Non-pigmented ciliary epithelial cell (primary cell): ENCODE measurements at places on chromosomes 7 and 10.
A peak's percentile ranks its signal among the peaks of the same experiment; 100 is the strongest.

DNA sequence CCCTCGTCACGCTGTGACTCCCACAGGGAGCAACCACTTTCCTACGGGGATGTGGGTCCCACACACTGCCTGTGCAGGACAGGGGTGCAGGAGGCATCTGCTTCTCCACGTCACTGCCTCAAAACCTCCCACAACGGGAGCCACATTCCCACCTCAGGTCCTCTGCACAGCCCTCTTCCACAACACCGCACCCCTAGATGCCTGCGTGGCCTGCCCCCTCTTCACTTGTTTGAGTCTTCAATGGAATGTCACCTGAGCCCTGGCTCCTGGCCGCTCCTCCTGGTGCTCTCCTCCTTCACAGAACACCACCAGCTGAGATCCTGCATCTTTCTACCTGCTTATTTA is 73.6 kb downstream of the MAD1L1 start:
- no peak for DNase-seq

DNA sequence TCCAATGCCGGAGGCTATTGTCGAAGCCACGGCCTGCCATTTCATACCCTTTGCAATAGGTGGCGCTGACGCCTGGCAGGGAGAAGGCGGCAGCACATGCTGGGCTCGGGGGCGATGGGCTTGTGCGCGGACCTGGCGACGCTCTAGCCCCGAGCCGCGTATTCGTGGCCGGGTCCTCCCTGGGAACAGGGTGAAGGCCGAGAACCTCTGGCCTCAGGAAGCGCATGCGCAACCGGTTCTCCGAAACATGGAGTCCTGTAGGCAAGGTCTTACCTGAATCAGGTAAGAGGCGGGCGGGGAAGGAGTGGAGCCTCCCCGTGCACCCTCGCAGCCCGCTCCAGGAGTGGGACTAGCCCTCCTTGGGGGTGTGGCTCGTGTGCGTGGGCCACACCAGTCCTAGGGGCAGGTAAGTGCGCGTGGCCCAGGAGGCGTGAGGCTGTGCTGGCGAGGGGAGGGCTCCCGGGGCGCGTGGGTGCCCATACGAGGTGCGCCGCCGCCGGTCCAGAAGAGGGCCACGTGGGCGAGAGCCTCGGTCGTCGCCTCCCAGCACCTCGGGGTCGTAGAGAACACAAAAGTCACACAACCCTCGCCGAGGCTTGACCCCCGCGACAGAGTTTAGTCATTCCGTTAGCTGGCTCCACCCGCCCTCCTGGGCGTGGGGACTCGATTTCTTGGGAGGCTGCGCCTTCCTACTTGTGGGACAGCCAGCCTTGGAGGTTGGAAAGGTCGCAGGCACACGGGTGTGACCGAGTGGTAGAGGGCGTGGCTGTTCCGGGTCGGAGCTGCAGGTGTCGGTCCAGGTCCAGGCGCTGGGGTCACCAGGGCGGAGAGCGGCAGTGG is 5.6 kb upstream of the MEST start:
- DNase-seq = no peak

DNA sequence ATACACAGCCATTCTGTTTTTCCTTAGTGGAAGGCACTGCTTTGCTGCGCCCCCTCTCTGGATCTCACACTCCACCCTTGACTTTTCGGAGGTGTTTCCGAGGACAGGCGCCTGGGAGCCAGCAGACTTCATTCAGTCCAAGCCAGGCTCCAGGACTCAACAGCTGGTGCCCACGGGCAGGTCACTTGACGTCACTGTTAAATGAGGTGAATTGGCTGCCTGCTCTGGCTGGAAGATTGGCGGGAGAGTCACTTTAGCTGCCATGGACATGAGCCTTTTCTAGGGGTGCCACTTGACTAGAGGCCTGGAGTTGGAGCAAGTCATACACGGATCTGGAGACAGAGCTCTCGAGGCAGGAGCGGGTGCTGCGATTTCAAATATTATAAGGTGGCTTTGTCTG is 3.2 kb downstream of the HTRA1 start:
- DNase-seq = no peak

DNA sequence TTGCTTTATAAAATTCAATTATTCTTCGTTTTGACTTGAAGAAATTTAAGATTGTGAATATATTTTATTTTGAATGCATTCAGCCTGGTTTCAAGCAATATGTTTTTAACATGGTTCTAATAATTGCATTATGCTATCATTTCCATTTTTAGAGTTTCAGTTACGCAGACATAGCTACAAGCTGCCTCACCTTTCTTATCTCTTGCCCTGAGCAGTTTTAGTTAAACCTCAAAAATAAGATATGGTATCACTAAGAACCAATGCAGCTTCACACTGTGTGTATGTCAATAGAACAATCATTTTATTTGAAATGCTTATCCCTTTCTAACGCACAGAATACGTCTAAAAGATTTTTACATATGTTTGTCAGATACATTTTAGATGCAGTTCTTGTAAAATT is 632.6 kb upstream of the KCND2 start:
- no peak for DNase-seq

DNA sequence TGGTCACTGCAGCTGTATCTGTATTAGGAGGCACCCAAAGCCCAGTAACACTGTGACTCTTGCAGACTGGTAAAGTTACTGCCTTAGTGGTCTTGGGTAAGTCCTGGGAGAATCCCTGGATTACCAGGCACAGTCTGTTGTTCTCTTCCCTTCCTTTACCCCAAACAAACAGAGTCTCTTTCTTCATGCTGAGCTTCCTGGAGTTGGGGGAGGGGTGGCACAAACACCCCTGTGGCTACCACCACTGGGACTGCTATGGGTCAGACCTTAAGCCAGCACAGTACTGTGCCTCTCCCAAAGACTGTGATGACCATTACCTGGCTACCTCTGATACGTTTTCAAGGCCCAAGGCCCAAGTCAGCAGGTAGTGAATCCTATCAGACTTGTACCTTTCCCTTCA is 59.9 kb upstream of the FAM3C start:
- DNase-seq = no peak

- DNase-seq = no peak
Measured at GRCh38 chr10:33274096-33274785, 60.2 kb downstream of the NRP1 start.

- peak; percentile 11 for DNase-seq
Measured at GRCh38 chr7:84841809-84842208, 345.0 kb downstream of the SEMA3D start.

- peak; percentile 1 for DNase-seq
Measured at GRCh38 chr7:108875139-108875538, 305.5 kb downstream of the DNAJB9 start.

DNA sequence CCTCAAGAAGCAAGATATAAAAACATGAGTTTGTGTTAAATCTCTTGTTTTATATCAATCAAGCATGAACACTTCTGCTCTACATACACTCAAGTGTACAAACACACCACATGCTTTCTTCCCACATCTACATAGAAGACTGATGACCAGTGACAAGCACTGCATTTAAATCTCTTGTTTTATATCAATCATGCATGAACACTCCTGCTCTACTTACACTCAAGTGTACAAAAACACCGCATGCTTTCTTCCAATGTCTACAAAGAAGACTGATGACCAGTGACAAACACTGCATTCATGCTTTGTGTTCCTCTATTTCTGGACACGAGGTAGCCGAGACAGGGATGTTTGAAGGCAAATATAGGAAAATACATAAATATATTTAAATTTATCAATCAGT is 642.0 kb upstream of the PFKP start:
- DNase-seq = no peak

DNA sequence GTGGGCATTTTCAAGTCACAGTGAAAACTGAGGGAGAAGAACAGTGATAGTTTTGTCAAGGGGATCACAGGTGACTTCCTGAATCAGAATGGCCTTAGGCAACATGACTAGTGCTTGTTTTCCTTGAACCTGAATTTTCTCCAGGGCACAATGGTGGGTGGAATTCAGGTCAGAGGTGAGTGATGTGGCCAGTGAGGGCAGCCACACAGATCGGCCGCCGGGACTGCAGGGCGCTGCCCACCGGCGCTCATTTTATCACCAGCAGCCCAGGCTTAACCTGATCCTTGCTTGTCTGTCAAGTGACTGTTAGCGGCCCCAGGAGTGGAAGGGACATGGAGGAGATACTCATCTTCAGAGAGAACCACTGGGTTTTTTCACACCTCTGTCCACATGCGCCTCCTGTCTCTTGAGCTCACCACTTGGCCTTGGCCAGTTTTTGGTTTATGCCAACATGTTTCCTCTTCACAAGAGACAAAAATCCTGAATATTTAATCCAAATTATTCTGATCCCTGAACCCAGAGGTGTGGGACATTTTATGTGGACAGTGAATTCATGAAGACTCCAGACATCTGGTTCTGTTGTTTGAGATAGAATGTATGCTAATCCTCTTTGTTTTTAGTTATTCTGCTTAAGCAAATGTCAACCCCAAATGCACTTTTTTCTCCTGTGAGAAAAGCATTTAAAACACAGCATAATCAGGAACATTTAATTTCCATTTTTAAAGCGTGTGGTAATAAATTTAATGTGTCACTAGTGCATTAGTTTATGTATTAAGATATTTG is 108.7 kb downstream of the DOCK1 start:
- DNase-seq = no peak

DNA sequence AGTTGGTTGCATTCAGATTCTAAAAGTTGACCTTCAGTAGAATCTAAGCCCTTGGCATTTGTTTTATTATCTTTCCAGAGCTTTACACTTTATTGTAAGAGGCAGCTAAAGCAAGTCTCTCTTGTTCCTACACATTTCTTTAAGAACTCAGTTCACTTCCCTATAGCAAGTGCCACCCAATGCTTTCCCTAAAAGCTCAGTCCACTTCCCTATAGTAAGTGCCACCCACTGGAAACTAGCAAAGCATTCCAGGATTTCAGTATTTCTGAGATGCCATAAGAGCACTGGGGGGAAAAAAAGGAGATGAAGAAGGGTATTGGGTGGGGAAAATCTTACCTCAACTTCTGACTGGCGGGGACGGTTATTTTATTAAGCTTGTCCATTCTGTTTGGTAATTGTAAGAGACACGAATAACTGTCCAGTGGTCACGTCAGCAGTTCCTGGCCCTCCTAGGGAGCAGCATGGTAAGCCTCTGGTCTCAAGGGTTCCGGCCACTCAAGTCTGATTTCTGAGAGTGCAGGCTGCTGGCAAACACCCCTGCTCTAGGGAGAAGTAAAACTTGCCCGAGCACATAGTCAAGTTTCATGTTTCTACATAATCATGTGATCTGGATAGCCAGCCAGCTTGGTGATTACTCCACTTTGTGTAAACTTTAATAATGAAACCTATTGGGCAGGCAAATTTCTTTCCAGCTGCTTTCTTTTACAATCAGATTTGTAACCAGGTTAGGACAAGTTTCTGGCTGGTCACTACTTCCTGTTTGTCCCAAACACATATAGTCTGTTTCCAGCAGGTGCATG is at the start of gene BLNK:
BLNK (minus strand) TSS at position 554 of the 800 bp plus-strand sequence; CDS start at position 383, 171 bp downstream.
- peak; percentile 6 for DNase-seq

GRCh38 chr10:43396061-43396927 is 12.7 kb downstream of the HNRNPF start:
- DNase-seq = no peak

DNA sequence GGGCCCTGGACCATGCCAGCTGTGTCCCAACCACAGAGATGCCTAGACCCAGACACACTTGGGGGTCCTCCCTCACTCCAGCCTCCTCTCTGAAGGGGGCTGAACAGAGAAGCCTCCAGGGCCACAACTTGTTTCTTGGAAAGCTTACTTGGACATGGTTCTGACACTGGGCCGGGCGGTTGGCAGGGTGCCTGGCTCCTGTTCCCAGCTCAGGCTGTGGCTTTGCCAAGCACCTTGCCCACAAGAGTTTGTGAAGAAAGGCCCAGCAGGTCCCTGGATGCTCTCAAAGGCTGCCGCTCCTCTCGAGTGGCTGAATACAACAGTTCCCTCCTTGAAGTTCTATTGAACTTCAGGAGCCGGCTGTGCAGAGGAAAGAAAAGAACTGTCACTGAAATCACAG is 181.6 kb downstream of the PTPN20 start:
- DNase-seq = no peak

- DNase-seq = no peak
Measured at GRCh38 chr10:22833781-22834180, 94.1 kb upstream of the ARMC3 start.

- DNase-seq = no peak
Measured at GRCh38 chr7:81873559-81873958, 103.7 kb upstream of the HGF start.

- DNase-seq = no peak
Measured at GRCh38 chr10:4693967-4694366, 132.0 kb upstream of the AKR1E2 start.

DNA sequence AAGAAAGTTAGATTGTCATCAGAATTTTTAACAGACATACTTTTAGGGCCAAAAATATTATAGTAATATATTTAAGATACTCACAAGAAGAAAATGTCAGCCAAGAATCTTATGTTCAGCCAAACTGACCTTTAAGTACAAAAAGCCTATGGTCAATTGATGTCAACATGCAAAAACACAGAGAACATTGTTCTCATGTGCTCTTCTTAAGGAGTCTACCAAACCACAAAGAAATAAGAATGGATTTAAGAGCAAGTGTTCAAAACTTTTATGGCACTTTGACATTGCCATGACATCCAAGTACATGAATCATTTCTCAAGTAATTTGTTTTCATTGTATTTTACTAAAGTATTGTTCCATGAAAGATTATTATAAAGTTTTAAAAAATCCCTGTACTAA is 180.4 kb downstream of the TMEM26 start:
- DNase-seq = no peak

- DNase-seq = no peak
Measured at GRCh38 chr7:116087291-116087690, 56.7 kb upstream of the TFEC start.

- DNase-seq = no peak
Measured at GRCh38 chr7:127154958-127155357, 97.8 kb downstream of the GRM8 start.

- DNase-seq = no peak
Measured at GRCh38 chr7:117165656-117166055, 157.2 kb downstream of the WNT2 start.

DNA sequence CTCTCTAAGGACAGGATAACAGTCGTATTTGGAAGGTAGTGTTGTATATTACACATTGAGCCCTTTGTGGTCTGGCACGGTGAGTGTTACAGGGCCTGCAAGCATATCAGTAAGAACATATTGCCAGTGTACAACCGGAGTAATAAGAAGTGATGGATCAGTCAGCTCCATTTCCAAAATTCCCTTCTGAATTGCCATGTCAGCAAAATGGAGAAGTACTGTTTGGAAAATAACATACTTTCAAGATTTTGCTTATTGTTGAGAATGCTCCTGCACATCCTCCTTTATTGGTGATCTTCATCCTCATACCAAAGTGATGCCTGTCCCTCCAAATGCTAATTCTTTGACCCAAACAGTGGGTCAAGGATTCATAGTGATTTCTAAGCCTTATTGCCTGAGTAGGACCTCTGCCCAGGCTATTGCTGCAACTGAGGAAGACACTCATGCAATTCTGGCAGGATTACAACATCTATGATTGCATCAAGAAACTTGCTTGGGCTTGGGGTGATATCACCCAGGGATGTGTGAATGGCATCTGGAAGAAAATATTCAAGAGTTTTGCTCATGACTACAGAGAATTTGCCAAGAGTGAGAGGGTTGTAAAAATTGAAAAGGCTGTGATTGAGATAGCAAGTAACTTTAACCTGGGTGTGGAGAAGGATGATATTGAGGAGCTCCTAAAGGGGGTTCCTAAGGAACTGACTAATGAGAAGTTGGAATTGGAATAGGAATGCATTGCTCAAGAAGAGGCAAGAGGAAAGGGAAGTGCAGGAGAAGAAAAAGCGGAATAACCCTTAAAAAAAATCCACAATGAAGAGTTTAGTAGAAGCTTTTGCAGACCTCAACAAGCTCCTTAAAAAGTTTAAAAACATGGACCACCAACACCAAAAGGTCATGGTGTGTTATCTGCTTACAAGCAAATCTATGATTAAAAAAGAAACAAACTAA is 452.2 kb upstream of the SORCS1 start:
- peak; percentile 30 for DNase-seq

GRCh38 chr7:36796850-36797536 is 72.7 kb upstream of the AOAH start:
- DNase-seq = no peak
